ENCODE measurements at places on chromosomes 12 and 14. TPM values are rescaled to one million over a fixed set of nuclear protein-coding genes. Genes with fewer than 3 reads are reported as not detected.

The GPRC5D gene
- not detected for total RNA-seq

The TAS2R13 gene
- total RNA-seq: 5.3 TPM

The EMP1 gene
- total RNA-seq: 81.6 TPM

The TFCP2 gene
- 10.6 TPM for total RNA-seq

The RDH12 gene
- 0.96 TPM for total RNA-seq
